Stimulated activated CD8-positive, alpha-beta memory T cell treated with anti-CD3 and anti-CD28 coated beads, Interleukin-4, amount 100 ng/mL, for 24 hours (primary cell): ENCODE measurements at places on chromosomes 6 and 20.

DNA sequence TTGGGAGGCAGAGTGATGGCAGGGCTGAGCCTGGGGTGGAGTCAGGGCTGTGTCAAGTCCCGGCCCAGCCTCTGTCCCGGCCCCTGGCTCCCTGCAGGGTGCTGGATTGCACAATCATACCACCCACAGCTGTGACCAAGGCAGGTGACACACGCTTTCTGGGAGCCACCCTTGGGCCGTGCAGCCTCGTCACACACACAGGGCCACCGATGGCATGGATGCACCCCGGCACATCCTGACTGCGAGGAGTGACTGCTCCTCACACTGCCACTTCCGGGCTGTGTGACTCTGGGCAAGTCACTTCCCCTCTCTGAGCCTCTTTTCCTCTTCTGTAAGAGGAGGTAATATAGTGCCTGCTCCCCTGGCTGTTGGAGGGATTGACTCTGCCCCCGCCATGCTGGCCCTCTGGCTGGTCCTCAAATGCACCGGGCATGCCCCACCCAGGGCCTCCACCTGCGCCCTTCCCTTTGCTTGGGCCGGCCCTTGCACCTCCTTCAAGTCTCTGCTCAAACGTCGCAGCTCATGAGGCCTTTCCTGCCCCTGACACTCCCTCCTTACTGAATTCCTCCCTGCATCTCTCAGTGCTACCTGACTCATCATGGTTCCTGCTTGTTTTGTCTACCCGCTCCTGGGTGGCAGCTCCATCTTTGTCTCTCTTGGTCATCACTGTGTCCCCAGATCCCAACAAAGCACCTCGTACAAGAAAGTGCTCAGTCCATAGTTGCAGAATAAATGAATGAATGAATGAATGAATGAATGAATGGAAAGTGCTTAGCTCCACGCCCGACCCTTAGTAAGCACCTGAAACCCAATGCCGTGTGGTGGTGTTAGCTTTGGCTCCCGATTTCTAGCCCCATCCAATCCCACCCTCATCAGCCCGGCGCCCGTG lies 93.5 kb downstream of the CEBPB start:
- DNase-seq = no peak

DNA sequence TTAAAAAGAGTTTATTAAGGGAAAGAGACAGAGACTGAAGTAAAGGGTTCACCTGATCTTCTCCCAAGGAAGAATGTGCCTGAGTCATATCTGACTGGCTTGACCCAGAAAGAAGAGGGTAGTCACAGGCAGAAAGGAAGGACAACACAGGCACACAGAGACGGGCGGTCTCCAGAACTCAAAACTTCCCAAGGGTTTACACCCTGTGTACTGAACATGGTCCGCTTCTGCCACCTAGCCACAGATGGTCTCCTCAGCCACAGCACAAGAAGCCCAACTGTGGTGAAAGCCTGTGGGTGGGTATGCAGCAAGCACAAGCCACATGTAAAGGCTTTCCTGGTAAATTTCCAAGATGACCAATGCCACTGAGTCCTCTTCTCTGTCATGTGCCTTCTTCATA lies 17.2 kb downstream of the UNC5CL start:
- no peak for DNase-seq

DNA sequence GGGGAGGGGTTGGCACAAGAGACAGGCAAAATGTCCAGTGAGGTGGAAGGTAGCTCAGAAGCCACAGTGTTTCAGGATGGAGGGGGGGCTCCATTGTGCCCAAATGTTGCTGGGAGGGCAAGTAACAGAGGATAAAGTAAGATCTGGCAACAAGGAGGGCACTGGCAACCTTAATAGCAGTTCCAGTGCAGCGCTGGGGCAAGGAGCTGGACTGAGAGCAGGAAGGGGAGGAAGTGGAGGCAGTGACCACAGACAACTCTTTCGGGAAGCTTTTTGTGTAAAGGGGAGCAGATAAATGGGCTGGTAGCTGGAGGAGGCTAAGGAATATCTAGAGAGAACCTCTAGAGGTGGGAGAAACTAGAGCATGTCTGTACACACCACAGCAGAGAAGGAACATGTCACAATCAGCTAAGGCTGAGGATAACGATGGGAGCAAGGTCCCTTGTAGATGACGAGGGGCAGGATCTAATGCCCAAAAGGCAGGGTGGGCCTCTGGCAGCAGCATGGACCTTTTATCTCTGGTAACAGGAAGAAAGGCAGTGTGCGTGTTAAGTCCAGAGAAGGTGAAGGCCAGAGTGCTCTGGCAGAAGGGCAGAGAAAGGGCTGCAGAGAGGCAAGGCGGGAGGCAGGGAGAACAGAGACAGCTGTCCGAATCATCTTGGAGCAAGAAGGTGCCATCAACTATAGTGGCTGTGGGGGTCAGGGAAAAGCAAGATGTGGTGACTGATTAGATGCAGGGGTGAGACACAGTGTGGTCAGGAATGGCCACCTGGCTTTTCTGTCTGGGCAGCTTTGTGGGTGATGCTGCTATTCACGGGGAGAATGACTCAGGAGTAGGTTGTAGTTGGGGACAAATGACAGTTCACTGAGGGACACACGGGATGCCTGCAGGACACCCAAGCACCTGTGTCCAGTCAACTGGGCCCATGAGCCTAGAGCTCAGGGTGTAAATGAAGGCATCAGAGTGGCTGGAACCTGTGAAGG lies 17.4 kb downstream of the TMEM242 start:
- no peak for DNase-seq

DNA sequence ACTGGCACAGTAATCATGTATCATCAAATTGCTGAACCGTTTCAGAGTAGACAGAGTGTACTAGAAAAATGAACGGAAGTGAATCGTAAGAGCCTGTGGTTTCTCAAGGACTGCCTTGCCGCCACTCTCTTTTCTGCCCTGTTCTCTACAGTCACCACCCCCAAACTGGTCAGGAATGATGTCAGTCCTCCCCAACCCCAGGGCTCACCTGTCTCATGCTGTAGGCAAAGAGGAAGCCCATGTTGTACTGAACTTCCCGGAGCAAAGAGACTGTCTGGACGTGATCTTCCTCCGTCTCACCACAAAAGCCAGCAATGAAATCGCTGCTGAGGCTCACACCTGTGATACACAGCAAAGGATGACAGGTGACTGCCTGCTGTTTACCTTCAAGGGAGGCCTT lies 31.0 kb downstream of the CDK5RAP1 start:
- peak; percentile 11 for DNase-seq

DNA sequence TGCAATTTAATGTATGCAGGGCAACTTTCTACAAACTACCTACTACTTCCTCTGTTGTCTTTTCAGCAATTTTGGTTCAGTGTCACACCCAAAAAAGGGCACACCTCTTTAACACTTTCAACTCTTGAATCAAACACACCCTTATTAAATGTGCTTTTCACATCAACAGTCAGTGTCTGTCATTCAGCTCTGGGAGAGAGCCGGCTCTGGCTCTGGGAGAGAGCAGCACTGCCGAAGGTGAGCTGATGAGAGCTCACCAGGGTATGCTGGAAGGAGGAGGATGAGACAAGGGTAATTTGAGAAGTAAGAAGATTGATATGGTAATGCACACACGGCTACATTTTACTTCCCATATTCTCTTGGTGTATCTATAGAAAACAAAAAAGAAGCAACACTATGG lies 134.3 kb downstream of the RTN4IP1 start:
- no peak for DNase-seq

- DNase-seq = no peak
Observed at GRCh38 chr6:149044528-149044927, 273.0 kb upstream of the TAB2 start.

- DNase-seq = no peak
Observed at GRCh38 chr20:15564981-15565380, 1008.3 kb downstream of the KIF16B start.
